A549 treated with ZK216348 at 1 μM for 4 hours (cell line): ENCODE measurements at places on chromosomes 2 and 18. TPM values are rescaled to one million over a fixed set of nuclear protein-coding genes. Genes with fewer than 3 reads are reported as not detected.

The PLEKHH2 gene
- total RNA-seq = 0.89 to 1.8 TPM (median 1.5 TPM) in 5 replicates

The SPIRE1 gene
- 13.0 to 24.2 TPM (median 17.3 TPM) in 5 replicates for total RNA-seq

The ZNF804A gene
- not detected in 5 replicates for total RNA-seq

The LDLRAD4 gene
- 0.99 to 2.5 TPM (median 1.5 TPM) in 5 replicates for total RNA-seq
